ENCODE measurements at places on chromosomes 1 and 21.
A peak's percentile ranks its signal among the peaks of the same experiment; 100 is the strongest.

- DNase-seq: no peak
Measured at GRCh38 chr1:109259674-109260557, 10.6 kb downstream of the CELSR2 start.

- no peak for DNase-seq
Measured at GRCh38 chr1:236067854-236068454, 3.1 kb upstream of the NID1 start.

GRCh38 chr1:109803901-109804331 lies 40.2 kb upstream of the EPS8L3 start:
- DNase-seq: no peak

DNA sequence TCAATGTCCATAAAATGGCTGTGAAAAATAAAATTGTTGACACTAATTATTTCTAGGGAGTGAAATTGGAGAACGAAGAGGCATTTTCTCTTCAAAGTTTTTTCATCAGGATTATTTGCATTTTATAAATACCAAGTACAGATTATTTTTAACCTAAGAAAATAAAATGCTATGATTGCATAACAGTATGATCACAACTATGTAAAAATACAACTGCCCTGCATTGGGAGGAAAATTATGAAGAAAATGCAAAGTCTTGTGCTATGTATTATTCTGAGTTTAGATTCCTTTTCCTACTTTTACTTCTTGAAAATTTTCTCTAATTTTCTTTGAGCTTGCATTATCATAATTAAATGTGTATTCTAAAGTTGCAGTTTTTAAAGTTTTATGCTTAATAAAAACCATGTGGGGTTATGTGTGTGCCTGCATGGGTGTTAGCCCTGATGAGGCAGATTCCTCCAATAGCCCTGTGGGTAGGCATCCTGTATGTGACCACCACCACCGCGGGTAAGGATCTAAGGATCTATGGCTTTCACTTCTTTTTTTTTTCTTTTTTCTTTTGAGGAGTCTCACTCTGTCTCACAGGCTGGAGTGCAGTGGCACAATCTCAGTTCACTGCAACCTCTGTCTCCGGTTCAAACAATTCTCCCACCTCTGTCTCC lies 24.7 kb downstream of the STX6 start:
- DNase-seq: no peak

DNA sequence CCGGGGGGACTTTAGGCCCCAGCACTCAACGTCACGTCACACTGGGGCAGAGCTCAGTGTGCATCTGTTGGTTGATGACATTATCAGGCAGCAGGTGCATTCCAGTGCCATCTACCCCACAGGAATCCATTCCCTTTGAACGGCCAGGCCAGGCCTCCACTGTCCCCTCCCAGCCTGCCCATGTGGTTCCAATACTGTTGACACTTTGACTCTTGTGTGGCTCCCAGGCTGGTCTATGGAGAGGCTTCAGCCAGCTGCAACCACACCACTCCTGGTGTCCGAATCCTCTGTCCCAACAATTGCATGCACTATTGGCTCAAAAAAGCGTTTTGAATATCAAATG lies 92.0 kb upstream of the SIM2 start:
- DNase-seq: no peak

DNA sequence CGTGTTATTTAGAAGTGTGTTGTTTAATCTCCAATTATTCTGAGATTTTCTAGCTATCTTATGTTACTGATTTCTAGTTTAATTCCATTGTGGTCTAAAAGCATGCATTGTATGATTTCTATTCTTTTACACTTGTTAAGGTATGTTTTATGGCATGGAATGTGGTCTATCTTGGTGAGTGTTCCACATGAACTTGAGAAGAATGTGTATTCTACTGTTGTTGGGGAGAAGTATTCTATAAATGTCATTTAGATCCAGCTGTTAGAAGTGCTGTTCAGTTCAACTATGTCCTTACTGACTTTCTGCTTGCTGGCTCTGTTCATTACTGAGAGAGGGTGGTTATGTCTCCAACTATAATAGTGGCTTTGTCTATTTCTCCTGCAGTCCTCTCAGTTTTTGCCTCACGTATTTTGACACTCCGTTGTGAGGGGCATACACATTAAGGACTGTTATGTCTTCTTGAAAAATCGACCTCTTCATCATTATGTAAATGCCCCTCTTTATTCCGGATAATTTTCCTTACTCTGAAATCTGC lies 12.0 kb upstream of the PLA2G5 start:
- DNase-seq: no peak

DNA sequence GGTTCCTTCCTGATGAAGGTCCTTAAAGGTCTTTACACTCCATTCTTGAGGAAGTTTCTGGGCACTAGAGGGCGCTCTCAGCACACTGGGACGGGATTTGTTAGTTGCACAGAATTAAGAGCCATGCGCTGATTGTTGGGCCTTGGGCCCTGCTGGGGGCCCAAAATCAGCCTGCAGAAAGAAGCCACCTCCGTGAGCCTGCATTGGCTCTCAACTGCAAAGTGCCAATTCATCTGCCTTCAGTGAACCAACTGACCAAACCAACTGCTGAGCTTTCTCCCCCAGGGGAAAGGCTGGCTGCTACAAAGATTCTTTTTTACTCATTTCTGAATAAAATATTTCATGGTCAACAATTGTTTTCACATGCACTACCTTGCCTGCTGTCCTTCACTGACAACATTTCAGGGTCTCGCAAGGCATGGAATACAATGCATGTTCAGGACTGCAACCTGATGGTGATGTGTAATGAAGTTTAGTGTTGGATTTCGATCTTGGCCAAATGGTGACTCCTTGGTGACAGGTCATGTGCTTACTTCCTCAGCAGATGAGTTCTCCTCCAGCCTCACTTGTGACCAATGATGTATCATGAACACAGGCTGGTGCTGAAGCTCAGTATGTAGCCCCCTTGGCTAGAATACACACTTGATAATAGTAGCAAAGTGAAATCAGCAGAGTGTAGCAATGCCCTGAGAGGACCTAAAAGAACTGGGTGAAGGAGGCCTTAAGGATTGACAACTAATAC lies 45.7 kb upstream of the PRDX6 start:
- peak; percentile 90 for DNase-seq

GRCh38 chr1:166189126-166189525 lies 22.3 kb upstream of the FAM78B start:
- DNase-seq: no peak

GRCh38 chr1:54949053-54949452 lies 31.4 kb upstream of the TMEM61 start:
- no peak for DNase-seq

- no peak for DNase-seq
Measured at GRCh38 chr1:162633081-162633762, 958 bp downstream of the DDR2 start.

DNA sequence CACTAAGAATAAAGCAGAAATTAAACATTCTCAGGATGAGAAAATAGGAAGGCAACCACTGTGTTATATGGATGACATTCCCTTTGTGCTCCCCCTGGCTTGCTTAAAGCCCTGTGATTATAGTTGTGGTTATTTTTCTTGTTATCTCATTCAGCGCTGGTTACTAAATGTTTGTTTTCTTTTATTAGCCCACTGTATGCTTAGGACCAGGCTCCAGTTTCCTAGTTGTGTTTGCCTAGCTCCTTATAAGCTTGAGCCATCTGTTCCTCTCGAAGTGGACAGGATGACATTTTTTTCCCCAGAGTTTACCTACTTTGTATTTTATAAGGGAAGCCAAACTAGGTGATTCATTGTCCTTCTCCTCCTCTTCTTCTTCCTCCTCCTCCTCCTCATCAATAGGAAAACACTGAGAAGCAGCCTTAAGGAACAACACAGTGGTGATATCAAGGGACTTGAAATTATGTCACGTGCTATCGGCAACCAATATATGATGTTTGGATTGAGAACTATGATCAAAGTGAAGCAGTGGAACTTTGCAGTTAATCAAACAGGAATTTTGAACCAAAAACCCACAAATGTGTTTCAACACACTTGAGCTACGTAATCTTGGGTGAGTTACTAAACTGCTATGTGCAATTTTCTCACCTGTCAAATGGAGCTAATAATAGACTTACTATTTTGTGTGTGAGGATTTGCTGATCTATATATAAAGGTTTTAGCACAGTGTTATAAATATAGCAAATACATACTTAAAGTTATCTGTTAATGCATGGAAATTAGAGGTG lies 35.1 kb upstream of the RGS7 start:
- DNase-seq: no peak

DNA sequence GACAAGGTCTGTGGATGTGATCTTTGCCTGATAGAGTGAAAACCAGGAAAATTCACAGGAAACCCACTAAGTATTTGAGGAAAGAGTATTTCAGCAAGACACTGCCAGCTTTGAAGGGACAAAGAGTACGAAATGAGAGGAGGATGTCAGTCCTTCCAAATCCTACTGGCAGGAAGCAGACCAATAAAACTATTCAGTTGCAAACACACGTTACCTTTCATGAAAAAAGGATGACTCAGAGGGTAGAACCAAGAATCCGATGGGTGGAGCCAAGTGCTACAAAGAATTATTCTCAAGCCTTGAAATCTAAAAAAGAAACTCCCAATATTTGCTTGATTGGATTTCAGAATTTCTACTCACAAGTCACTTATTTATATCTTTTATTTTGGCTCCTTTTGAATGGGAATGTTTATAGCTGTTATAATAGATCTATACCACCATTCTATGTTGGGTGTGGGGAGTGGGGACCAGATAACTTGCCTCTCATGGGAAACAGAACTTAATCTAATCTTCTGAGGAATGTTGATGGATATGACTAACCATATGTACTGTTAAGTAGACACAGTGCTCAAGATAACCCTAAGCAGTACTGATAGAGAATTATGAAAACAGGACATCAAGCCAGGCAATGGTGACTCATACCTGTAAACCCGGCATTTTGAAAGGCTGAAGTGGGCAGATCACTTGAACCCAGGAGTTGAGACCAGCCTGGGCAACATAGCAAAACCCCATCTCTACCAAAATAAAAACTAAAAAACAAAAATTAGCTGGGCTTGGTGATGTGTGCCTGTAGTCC lies 19.3 kb upstream of the HEATR1 start:
- no peak for DNase-seq

DNA sequence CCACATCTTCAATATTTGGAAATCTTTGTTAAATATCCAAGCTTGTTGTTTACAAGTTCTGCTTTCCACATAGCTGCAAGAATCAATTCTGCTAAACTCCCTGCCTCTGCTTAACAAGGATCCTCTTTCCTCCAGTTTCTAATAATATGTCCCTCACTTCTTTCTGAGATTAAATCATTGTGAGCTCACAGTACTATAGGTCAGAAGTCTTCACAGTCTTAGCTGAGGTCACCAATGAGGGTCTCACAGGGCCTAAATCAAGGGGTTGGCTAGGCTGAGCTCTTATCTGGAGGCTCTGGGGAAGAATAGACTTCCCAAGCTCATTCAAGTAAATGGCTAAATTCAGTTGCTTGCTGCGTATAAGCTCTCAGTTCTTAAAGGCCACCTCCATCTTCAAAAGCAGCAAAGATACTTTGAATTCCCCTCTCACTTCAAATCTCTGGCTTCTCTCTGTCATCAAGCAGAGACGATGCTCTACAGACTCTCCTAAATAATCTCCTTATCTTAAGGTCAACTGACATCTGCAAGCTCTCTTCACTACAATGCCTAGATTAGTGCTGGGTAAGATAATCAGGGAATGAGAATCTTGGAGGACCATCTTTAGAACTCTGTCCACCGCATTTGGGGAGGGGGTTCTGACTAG lies 175.3 kb downstream of the PLPPR4 start:
- DNase-seq: no peak

GRCh38 chr1:10528066-10529014 lies 53.6 kb downstream of the PEX14 start:
- DNase-seq: peak; percentile 83

- DNase-seq: no peak
Measured at GRCh38 chr1:228983231-228983660, 248.0 kb downstream of the RHOU start.

DNA sequence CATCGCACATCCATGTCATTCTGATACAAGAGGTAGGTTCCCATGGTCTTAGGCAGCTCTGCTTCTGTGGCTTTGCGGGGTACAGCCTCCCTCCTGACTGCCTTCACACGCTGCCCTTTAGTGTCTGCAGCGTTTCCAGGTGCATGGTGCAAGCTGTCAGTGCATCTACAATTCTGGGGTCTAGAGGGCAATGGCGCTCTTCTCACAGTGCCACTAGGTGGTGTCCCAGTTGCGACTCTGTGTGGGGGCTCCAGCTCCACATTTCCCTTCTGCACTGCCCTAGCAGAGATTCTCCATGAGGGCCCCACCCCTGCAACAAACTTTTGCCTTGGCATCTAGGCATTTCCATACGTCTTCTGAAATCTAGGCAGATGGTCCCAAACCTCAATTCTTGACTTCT lies 138.2 kb upstream of the BRINP3 start:
- DNase-seq: no peak

DNA sequence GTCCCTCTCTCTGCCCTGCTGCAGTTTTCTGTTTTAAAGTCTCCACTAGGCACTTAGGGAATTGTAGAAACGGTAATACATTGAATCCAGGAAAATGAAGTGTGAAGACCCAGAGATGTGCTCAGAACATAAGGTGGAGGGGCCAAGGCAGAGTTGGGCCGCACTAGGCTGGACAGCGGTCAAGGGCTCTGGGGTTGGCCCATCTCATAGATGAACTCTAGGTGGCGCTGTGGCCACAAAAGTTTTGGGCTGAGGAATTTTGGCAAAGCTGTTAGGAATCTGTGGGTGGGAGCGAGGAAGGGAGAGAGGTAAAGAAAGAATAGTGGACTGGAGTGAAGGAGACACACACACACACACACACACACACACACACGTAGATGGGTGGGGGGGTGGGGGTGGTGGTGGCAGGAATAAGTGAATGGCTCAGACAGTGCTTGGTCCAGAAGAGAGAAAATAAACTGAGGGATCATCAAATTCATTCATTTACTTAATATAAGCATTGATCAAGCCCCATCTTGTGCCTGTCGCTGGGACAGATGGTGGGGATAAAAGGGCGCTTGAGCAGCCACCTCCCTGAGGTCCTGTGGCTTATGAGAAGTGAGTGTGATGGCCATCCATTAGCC lies 258.5 kb downstream of the TRABD2B start:
- DNase-seq: peak; percentile 15

Measured in astrocyte of the cerebellum (primary cell).